Spleen (tissue), 13 donors: ENCODE measurements at places on chromosomes 5 and 9. TPM values are rescaled to one million over a fixed set of nuclear protein-coding genes. Genes with fewer than 3 reads are reported as not detected.

DNA sequence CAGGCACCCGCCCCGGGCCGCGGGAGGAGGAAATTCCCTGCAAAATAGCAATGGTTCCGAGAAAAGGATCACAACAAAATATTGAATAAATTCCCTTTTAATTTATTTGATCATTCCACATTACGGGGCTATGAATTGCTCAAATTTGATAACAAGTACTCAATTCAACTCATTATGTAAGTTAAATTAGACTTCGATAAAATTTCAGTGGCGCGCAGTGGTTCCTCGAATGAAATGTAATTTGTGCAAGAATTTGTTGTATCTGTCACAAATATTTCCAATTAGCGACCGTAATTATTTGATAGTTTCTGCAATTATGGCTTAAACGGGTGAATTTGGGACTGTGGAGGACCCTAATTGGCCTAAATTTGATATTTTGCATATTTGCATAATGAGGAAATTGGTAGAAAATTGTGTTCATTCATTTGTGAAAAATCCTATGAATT lies 76.0 kb upstream of the TBCA start:
- DNase-seq, result no peak

The FOXI1 gene
- total RNA-seq, result not detected

- no peak for DNase-seq
Observed at GRCh38 chr5:73205305-73205704, 32.3 kb downstream of the TMEM174 start.

- DNase-seq, result no peak
Observed at GRCh38 chr5:148314187-148314586, 2.0 kb downstream of the SPINK7 start.

DNA sequence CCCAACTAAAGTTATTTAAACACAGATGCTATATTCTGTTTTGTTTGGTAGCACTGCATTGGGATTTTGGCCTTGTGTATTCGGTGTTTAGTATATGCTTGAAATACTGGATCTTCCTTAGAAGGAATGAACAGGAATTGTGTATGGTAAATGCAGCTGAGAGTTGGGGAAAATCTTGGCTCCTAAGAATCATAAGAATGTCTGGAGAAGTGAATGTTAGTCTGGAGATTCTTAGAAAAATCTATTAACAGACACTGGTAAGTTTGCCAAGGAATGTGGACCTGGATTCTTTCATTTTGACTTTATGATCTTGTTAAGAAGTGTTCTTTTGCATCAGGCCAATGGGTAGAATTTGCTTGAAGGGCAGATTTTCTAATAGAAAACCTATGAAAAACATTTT lies 38.9 kb downstream of the SNX30 start:
- no peak for DNase-seq

The PCDHGB2 gene
- 3.3 TPM for total RNA-seq

DNA sequence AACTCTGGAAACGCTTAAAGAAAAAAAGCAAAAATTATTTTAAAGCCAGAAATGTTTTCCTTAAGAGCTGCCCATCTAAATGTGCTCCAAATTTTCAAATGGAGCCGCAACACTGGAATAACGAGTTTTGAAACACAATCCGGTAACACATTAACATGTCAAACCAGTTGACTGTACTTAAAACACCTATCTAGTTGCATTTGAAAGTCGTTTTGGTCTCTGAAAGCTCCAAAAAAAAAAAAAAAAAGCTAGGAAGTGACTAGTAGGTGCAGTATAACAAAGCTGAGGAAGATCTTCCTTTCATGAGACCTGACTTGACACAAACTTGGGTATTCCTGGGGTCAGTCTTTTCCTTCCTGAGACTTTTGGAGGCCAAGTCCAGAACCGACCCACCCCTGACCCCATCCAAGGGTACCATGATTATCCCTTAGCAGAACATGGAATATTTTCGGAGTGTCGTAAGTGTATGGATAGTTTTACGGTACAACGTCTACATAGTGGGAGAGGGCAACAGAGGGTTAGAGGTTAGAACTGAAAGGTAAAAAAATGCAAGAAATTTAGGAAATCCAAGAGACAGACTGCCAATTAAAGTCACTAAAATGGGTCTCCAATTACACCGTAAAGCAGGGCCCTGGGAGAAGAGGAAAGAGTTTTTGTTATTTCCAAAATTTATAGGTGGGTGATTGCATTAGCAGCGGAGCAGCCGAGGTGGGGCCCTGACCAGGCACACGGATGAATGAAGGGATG lies 812 bp downstream of the CETN3 start:
- no peak for DNase-seq

DNA sequence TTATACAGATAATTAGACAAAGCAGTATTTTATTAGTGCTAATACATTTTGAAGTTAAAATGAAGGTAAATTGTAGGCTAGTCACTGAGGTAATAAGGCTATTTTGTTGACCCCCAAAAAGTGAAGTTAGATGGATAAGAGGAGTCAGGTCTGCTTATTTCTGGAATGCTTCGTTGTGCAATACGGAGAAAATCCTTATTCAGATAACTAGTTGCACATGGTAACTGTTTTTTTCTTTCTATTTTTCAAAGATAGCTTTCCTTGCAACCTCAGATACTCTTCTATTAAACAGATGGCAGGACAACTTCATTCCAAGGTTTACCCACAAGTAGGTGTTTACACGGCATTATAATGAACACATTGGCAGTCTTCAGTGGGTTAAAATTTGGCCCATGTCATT lies 101.1 kb downstream of the TMEM174 start:
- DNase-seq, result no peak
